ENCODE measurements at places on chromosomes 1 and 21.
A peak's percentile ranks its signal among the peaks of the same experiment; 100 is the strongest.

- DNase-seq: no peak
These were observed at the start of gene TRIM17 for GRCh38 chr1:228416217-228416933. TSS of gene TRIM17 (minus strand) at chr1:228416861. CDS start at chr1:228415072, 1,789 bp downstream.

- no peak for DNase-seq
These were observed 19.8 kb downstream of the CEP104 start for GRCh38 chr1:3837200-3837599.

- DNase-seq: no peak
These were observed 44.8 kb upstream of the TADA1 start for GRCh38 chr1:166920561-166921475.

- no peak for DNase-seq
These were observed 4.5 kb downstream of the SH3GLB1 start for GRCh38 chr1:86708920-86709319.

DNA sequence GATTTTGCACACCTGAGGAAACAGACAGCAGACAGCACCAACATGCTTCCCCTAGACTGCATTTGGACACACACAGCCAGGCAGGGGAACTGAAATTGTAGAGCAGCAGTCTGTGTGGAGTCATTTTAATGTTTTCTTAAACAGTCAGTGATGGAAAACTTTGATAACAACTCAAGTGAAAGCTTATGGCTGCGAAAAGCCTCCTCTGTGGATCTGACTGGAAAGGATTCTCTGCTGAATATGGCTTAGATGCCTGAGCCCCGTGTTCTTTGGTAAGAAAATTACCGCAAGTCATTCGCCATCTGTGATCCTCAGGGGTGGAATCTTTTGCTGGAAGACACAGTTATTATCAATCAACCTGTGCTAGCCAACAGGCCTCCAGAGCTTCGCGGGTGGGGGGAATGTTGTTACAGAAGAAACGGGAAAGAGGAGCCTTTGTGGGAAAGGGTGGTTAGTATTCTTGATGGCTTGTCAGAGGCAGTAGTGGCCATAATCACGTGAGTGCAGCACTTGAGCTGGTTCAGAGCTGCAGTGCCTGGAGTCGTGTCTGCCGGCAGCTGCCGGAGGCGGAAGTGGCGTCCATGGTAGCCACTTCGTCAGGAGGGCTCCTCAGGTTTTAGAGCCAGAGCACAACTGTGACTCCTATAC lies 204.7 kb downstream of the ST6GALNAC3 start:
- DNase-seq: no peak

DNA sequence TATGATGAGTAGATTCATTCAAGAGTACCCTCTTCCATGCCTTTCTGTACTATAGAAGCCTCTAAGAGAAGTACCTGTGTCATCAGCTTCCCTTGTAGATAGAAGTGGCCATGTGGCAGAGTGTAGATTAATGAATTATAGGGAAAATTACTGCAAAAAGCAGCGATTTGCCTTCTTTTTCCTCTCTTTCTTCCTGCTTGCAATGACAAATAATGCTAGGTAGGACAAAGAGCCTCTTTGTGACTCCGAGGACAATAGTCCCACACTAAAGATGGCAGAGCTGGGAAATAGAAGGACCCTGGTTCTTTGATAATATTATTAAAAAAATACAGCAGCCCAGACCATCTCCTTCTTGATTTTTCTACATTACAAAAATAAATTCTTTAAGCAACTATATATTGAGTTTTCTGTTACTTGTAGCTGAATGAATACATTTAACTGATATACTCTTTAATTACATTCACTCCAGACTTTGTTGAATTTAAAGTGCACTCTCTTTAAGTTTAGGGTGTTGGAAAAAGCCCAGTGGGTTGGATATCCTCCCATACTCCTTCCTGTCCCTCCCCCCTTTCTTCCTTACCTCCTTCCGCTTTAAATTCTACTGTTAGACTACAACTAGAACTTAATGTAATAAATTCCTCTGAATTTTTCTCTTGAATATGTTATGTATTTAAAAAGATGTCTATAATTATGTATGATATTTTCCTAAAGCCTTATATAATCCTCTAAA lies 198.2 kb upstream of the APP start:
- DNase-seq: no peak

- no peak for DNase-seq
These were observed 123.2 kb downstream of the IGSF21 start for GRCh38 chr1:18230840-18231239.

DNA sequence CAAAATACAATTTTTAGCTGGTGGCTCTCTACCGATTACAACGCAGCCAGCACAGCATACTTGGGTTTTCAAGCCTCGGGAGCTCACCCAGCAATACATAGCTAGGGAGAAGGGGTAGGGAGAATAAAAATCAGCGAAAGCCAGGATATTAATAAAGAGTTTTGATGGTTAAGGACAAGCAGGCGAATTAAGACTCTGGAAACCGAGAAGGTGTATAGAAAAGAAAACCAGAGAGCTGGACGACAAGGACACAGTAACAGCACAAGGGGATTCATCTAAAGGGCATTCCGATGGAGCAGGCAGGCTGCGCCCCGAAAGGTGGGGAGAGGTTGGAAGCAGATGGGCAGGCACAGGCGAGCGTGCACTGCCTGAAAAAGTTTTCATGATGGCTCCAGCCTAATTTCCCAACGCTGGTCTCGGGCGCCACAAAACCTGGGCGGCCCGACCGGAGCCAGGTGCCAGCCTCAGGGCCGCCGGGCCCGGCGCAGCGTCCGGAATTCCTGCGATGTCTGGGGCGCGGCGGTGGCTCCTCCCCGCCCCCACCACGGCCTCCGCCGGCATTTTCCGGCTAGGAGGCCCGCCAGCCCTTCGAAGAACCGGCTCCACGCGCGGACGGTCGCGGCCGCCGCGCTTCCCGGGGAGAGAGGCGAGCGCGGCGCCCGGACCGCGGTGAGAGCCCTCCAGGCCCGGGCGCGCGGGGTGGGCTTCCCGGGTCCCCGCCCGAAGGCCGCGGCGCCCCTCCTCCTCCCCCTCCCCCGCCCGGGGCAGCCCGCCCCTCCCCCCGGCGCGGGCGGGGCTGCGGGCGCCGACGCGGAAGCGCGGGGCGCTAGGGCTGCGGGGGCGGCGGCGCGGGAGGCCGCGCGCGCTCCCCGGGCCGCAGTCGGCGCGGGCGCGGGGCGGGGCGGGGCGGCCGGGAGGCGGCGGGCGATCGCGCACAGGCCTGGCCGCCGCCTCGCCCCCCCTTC lies 774 bp upstream of the DYRK1A start:
- DNase-seq: peak; percentile 28
